ENCODE measurements at places on chromosomes 16 and 17. TPM values are rescaled to one million over a fixed set of nuclear protein-coding genes. Genes with fewer than 3 reads are reported as not detected.

DNA sequence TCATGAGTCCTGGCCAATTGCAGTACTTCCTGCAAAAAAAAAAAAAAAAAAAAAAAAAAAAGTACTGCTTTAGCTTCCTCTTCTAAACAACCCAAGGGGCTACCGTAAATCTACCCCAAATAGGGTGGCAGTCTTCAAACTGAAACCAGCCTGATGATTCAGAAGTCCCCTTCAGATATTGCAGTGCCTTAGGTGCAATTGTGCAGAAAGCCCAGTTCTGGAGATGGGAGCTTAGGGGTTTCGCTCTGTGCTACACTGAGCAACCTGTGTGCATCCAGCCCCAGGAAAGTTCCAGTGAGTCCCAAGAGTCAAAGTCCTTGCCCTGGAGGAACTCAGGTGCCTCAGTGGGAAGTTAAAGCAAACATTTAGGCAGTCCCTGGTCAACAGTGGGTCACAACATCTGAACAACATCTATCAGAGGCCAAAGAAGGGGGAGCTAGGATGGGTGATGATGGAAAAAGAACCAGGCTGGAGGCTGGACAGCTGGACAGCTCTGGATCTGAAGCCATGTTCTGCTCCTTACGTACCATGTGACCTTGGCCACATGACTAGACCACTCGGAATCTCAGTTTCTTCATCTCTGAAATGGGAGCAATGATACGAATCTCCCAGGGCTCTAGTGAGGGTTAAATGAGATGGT lies 6.7 kb upstream of the CIITA start:
- H3K27me3 ChIP-seq, result peaks cover 20% of the 10 kb centered on the region
- H3K27ac ChIP-seq, result peak overlapping the region; percentile 86
- no peak overlapping the region for H3K4me3 ChIP-seq
- H3K4me1 ChIP-seq, result peaks cover 69% of the 10 kb centered on the region

- DNase-seq, result no peak
- no peak overlapping the region for H3K4me3 ChIP-seq
- no peak overlapping the region for H3K27ac ChIP-seq
- no peaks in the 10 kb centered on the region for H3K36me3 ChIP-seq
Observed at GRCh38 chr16:19203374-19203966, 35.4 kb downstream of the SYT17 start.

Gene HOXB9
- not detected for total RNA-seq

Gene ITFG1
- 34.7 TPM for total RNA-seq

Gene SLC13A2
- not detected for total RNA-seq

Gene CCDC144A
- total RNA-seq, result 6.6 TPM

Gene TBX4
- total RNA-seq, result not detected

Measured in activated CD4-positive, alpha-beta T cell treated with anti-CD3 and anti-CD28 coated beads, Interleukin-2, amount 10 ng/mL, durations not matched to agents 7 days and 5 days (primary cell).